ENCODE measurements at places on chromosomes 13 and 19. TPM values are rescaled to one million over a fixed set of nuclear protein-coding genes. Genes with fewer than 3 reads are reported as not detected.
A peak's percentile ranks its signal among the peaks of the same experiment; 100 is the strongest.

- DNase-seq, result no peak
These were observed 7.9 kb downstream of the RBM26 start for GRCh38 chr13:79398127-79398526.

Gene RASL11A
- total RNA-seq, result 39.3 TPM

Gene ZBTB32
- total RNA-seq, result not detected

GRCh38 chr19:51271067-51271466 is 20.2 kb downstream of the SIGLECL1 start:
- no peak for DNase-seq

DNA sequence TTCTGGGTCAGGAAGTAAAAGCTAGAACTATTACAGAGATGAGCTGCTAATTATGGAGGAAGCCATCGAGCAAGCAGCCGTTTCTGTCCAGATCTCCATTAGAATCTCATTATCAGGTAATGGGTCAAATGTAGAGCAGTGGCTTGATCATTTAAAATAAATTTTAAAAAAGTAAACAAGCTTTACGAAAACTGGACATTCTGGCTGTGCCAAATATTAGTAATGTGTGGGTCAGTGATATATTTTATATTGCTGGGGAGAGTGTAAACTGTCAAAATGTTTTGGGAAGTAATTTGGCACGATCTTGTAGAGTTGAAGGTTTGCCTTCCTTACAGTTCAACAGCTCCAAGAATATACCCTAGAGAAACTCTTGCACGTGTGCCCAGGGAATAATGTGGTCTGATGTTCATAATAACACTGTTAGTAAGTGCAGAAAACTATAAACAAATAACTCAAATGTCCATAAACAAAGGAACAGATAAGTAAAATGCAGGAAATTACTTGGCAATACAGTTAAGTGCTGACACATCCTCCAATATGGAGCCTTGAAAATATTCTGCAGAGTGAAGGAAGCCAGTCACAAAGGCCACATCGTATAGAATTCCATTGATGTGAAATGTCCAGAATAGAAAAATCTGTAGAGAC is 127.2 kb upstream of the UBL3 start:
- DNase-seq, result no peak

DNA sequence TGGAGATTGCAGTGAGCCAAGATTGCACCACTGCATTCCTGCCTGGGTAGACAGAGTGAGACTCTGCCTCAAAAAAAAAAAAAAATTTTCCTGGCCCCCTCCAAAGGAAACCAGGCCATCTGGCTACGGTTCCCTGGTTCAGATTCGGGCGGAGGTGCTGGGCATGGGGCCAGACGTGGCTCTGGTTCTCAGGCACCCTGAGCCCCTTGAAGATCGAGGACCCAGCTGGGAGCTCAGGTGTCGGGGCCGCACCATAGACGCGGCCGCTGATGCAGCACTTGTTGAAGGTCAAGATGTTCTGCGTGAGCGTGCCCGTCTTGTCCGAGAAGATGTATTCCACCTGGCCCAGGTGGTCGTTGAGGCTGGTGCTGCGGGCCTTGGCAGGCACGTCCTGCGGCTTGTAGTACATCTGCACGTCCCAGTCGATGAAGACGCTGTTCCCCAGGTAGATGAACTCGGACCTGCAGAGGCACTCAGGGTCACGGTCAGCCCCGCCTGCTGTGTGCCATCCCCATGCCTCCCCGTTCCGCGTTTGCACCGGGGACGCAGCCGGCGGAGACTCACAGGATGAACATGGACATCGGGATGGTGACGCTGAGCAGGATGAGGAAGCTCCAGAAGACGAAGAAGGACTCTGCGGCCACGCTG is 12.3 kb downstream of the ATP8B3 start:
- no peak for DNase-seq

DNA sequence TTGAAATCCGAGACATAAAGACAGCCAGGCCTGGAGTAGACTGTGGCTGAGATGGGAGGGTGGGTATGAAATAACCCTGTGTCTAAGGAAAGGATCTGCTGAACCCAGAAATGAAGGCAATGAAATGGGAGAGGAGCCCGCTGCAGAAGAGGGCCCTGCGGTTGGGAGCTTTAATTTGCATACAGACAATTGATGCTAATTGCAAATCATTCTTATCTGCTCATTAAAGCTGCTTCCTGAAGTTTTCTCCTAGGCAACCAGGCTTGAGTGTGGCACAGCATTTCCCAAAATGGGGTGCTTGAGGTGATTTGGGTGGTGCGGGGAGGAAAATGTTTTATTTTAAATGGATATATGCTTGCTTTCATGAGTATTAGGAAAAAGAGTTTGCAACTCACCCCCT is 55.4 kb downstream of the DPF1 start:
- DNase-seq, result no peak

Gene TSSK6
- 2.3 TPM for total RNA-seq

Gene KRTDAP
- total RNA-seq, result not detected

DNA sequence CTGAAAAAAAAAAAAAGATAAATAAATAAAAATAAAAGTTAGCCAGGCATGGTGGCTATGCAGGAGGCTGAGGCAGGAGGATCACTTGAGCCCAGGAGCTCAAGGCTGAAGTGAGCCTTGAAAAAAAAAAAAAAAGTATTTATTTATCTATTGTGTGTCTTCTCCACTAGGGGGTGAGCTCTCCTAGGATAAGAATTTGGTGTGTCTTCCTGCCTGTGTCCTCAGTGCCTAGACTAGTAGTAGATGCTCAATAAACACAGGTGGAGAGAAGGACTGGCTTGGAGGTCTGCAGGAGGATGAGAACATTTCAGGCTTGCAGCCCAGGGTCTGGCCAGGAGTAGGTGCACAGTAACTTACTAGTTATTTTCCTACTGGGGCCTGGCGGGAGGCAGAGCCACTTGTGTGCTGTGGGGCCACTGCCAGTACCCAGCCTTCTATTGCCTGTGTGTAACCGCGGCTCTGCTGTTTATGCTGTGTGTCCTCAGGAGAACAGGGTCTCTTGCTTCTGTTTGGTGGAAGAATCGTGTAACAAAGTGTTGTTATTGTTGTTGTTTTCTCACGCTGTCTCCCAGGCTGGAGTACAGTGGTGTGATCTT is 5.4 kb downstream of the LMTK3 start:
- no peak for DNase-seq

Gene WDR88
- total RNA-seq, result not detected

DNA sequence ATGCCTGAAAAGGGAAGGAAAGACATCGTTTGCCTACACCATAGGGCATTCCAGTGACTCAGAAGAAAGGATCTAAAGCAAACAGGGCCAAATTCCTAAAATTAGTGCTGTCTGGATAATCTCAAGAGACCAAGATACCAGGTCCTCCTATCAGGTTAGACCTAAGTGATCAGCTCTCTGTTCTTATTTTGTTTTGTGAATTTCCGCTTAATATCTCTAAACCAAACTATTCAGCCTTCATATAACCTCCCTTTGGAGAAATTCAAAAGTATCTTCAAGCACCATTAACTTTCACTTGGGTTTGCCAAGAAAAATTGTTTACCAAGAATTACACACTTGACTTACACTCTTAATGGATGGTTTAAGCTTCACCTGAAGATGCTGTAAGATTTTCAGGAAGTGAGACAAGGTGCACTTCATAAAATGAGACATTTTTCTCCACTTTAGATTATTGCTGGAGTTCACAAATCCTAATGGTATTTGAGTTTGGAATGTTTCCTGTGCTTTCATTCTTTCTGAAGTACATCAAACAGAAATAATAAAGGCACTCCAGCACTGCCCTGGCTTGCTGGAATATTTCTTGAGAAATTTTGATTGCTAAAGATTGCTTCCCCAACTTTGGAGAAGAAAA is 376.1 kb downstream of the LMO7 start:
- DNase-seq, result no peak

DNA sequence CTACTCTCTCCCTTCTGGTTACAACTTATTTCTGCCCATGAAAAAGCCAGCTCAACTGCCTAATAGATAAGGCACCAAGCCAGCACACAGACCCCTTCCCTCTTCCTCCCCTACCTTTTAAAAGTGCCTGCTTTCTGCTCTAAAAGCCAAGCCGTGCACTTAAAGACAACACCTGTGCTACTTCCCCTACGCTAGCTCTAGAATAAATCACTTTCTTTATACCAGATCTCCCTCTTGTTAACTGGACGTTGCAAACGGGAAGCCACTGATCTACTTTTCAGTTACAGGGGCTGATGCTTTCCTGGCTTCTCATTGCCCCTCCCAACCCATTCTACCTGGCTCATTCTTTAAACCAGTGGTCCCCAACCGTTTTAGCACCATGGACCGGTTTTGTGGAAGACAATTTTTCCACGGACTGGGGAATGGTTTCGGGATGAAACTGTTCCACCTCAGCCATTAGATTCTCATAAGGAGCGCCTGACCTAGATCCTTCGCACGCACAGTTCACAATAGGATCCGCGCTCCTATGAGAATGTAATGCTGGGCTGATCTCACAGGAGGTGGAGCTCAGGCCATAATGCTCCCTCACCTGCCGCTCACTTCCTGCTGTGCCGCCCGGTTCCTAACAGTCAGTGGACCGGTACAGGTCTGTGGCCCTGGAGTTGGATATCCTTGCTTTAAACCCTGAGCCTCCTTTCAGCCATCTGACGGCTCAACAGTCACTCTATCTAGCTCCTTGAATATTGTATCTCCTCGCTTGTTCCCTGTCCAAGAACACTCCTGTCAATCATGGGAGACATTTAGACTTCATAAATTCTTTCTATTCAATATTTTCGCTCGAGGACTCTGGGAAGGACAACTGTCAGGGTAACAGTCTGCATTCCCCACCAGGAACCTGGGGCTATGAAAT is 841 bp upstream of the ZNF223 start:
- DNase-seq, result peak; percentile 54

Gene LGALS7B
- total RNA-seq, result 5.9 TPM

Gene PALM3
- total RNA-seq, result not detected

GRCh38 chr13:51613535-51613934 is 29.3 kb downstream of the WDFY2 start:
- no peak for DNase-seq

DNA sequence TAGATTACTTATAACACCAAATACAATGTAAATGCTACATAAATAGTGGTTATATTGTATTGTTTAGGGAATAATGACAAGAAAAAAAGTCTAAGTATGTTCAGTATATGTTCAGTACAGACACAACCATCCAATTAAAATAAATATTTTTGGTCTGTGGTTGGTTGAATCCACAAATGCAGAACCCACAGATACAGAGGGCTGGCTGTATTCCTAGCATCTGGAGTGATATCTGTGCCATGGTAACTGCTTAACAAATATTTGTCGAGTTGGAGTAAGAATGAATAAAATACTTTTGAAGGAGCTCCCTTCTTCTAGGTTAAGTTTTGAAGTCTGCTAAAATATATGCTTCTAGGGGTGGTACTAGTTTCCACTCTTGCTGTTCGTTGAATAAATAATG is 241.0 kb downstream of the KLF5 start:
- no peak for DNase-seq

DNA sequence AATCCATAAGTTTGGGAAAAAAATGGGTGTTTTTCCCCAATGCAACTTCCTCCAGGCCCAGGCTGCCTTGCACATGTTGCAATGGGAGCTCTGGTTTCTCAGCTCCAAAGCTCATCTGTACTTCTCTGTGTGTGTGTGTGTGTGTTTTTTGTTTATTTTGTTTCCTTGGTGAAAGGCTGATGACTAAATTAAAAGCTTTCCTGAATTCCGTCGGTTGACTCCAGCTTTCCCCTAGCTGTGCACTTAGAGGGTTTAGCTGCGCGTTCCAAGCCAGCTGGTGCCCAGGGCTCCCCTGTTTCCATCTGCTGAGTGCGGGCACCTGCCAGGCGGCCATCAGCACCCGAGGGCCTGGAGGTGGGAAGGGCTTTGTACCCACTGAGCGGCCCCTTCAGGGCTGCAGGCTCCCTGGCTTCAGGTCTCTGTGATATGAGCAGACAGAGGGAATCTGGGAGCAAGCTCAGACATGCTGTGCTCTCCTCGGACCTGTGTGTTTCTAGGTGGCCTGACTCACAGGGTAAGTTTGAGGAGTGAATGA is 129.1 kb upstream of the SOX1 start:
- DNase-seq, result no peak

GRCh38 chr13:41970022-41970421 is 9.1 kb upstream of the VWA8 start:
- DNase-seq, result no peak

GRCh38 chr19:46317339-46317738 is 20.5 kb downstream of the HIF3A start:
- DNase-seq, result no peak
